ENCODE measurements at places on chromosomes 16 and 17.

- no peak for DNase-seq
Observed at GRCh38 chr16:16101585-16101984, 121.7 kb downstream of the ABCC6 start.

GRCh38 chr16:67993207-67994039 lies 5.9 kb downstream of the DPEP2 start:
- DNase-seq: peak; percentile 47

- peak; percentile 29 for DNase-seq
Observed at GRCh38 chr16:68478526-68479250, 30.4 kb upstream of the SMPD3 start.

GRCh38 chr17:40153603-40154236 lies 13.4 kb downstream of the CASC3 start:
- no peak for DNase-seq

GRCh38 chr17:17050346-17051345 lies 8.4 kb downstream of the MPRIP start:
- DNase-seq: no peak

DNA sequence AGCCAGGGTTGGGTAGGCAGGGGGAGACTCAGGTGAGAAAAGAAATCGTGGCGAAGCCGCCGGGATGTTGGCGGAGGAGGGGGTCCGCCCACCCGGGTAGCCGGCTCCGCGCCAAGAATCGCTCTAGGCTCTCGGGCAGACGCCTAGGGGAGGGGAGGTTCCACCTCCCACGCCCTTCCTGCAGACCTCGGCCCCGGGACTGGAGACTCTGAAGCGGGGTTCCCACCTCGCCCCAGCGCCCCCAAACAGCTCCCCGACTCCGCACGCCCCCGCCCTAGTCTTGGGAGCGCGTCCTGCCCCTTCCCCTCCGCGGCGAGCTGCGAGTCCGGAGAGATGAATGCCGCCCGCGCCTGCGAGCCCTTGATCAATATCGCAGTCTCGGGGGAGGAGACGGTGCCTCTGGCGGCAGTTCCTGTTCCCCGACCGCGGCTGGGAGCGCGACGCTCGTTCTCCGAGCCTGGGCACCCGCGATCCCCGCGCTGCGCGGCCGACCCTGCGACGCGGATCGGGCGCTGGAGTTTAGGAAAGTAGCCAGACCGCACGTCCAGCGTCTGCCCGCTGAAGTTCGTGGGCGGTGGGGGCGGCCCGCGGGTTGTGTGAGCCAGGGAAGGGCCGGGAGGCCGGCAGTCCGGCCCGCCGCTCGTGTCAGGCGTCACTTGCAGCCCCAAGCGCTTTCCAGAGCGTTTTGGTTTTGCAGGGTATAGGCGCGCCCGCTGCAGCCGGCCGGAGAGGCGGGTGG lies 790 bp downstream of the CRHR1 start:
- DNase-seq: no peak

DNA sequence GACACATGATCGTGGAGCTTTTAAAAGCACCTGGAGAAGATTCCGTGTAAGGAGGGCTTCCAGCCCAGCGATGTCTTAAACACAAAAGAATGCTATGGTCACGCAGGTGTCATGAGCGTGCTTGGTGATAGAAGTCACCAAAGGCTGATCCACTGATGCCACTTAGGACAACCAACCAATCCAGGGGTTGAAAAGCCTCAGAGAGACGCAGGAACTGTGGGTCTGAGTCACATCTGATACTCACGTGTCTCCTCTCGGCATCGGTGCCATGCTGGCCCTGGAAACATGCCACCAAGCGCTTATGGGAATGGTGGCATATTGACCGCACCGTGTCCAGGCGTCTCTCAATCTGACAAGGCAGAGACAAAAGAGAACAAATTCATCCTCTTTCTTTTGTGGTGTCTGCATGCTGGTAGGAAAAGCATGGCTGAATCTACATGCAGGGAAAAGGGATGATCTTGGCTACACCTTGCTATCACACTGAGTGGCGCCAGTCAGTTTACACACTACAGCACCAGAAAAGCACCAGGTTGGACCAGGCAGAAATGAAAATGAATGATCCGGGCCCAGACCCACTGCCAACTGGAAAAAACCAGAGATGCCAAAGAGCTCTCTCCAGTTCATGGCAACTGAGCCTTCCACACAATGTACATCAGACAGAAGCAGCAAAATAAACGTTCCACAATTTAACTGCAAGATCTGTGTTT lies 38.0 kb downstream of the ARHGAP17 start:
- DNase-seq: no peak

DNA sequence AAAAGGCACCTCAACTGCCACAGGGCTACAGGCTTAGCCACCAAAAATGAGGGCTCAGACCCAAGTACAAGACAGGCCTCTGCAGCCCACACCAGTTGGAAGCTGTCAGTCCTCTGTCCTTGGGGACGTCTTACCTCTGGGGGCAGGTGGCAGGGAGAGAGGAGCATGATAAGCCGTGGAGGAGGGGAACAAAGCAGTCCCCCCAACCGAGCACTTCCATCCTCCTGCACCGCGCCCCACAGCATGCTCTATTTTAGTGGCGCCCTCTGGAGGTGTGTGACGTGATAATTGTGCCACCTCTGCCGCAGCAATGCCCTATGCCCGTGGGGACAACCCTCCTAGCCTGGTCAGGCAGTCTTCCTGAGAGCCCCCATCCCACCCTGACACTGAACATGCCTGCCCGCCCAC lies 13.6 kb downstream of the G6PC3 start:
- no peak for DNase-seq

DNA sequence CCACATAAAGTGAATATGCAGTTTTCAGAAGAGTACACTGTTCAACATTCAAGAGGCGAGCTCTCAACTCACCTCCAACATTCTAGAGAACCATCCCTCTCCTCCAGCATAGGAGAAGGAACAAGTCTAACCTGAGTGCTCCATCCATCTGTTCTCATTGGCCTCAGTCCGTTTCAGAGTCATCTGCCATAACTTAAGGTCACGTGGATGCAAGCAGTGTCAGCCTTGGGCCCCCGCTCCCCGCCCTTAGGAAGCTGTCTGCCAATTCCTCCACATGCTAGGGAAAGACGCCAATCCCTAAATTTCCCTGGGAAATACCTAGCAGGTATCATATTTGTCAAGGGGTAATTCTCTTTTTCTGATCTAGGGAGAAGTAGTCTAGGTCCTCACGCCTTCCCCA lies 21.4 kb downstream of the MARVELD3 start:
- no peak for DNase-seq

GRCh38 chr17:7356072-7356549 lies 1.2 kb downstream of the TMEM95 start:
- DNase-seq: peak; percentile 72

- DNase-seq: peak; percentile 64
Observed at GRCh38 chr17:31095236-31096105, 694 bp downstream of the NF1 start.

- DNase-seq: no peak
Observed at GRCh38 chr17:39208893-39209292, 8.8 kb downstream of the RPL19 start.

DNA sequence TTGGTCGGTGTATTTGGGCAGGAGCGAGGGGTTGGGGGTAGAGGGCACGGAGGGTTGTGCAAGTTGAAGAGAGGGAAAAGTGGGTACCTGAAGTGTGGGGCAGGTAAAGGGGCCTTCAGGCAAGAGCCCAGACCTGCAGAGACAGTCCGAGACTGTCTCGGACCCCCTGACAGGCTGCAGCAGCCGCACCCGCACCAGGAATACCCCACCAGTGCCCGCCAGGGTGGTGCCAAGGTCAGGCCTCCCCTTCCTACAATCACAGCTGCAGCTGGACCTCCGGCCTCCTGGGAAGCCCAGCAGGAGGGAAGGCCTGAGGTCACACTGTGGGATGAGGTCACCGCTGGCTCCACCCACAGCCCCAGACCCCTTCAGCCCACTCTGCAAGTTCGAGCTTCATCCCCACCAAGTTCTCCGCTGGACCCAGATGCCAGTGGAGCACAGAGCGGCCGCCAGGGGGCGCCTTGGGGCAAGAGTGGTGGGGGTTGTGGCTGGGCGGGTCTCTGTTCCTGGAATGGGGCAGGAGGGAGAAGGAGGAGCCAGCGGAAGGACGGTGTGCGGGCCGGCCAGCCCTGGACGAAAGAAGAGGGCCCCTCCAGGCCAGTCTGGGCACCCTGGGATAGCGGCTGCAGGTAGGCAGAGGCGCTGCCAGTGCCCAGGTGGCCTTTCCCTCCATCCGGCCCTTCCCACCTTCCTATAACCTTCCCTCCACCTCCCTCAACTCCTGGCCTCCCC lies at the start of gene HSD3B7:
TSS of gene HSD3B7 (plus strand) at position 539 of the 732 bp plus-strand sequence. CDS start 452 bp downstream, outside the sequence.
- DNase-seq: peak; percentile 58

DNA sequence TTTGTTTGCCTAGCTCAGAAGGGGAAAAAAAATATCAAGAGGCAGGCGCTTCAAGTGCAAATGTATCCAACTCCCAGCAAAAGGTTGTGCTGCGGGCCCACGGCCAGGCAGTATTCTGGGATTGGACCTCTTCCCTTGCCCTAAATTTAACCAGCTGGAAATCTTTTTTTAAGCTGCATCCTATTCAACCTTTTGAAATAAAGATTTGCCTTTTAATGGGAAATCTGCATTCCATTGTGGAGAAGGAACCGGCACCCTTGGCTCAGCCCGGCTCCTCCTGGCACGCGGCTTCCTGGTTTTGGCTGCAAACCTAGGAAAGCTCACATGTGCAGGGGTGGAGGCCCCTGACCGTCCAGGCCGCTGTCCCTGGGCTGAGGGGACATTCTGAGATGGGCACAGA lies 38.8 kb upstream of the ENPP7 start:
- DNase-seq: peak; percentile 37

- peak; percentile 73 for DNase-seq
Observed at GRCh38 chr16:77171745-77172635, 19.0 kb upstream of the MON1B start.

- DNase-seq: peak; percentile 55
Observed at GRCh38 chr17:44069974-44070454, 521 bp upstream of the G6PC3 start.

DNA sequence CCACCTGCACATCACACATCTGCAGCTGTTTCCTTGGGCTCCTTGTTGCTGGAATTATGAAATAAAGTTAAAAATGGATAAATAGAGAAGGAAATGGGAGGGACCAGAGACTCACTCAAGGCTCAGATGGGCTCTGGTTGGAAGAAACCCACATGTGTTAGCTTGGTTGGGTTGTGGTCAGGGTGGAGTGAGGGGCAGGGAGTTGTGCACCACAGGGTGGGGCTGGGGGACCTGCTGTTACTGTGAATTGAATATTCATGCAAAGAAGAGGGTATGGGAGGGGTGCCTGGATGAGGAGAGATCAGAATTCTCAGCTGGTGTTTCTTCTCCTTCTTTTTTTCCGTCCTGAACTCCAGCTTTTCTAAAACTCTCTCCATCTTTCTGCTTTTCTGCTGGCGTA lies 320.7 kb downstream of the MAP2K4 start:
- no peak for DNase-seq

- no peak for DNase-seq
Observed at GRCh38 chr16:80387318-80387921, 153.4 kb upstream of the DYNLRB2 start.

DNA sequence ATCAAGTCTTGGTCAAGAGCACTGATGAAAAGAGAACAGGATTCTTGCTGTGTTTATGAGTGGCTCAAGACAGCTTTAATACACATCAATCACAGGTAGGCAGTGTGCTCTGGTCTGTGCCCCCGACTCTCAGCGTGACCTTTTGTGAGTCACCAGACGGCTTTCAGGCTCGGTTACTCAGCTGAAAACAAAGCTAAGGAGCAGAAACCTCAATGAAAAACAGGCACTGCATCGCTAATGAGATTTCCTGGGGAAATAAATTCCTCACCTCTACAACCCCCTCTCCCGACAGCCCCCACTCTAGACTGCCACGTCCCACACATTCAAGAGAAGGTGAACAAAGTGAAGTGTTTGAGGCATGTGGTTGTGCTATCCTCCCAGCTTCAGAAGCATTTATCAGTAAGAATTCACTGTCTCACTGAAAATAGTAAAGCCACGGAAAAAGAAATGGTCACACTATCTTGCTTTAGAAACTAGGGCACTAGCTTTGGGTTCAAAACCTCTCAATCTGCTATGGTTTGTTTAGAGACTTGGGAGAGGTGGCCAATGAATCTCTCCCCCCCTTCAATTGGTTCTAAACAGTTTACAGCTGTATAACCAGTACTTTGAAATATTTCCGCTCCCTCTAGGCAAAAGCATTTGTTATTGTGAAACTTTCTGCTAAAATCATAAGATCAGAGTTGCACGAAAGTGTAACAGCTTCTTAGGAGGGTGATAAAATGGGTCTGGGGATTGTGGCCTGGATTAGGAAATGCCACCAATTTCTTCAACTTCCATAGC lies 199.5 kb upstream of the PMFBP1 start:
- no peak for DNase-seq

GRCh38 chr17:31595076-31595475 lies 203.6 kb downstream of the RAB11FIP4 start:
- no peak for DNase-seq

GRCh38 chr17:34499576-34499975 lies 79.8 kb upstream of the TMEM132E start:
- DNase-seq: no peak

- peak; percentile 41 for DNase-seq
Observed at GRCh38 chr16:82639666-82640336, 13.0 kb downstream of the CDH13 start.

DNA sequence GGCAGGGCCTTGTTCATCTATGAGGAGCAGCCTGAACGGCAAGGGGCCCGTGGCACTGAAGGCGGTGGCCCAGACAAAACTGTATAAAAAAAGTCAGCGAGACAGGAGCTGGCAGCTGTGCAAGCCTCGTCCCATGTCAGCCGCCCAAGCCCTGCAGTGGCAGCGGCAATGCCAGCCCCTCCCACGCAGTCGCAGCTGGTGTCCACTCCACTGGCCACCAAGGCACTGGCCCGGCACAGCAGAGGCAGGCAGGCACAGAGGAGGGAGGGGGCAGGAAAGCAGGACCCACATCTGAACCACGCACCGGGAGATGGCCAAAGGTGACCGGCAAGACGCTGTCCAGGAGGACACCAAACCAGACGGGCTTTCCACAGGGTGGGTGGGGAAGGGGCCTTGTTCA lies 15.9 kb upstream of the C16orf95 start:
- DNase-seq: peak; percentile 58

DNA sequence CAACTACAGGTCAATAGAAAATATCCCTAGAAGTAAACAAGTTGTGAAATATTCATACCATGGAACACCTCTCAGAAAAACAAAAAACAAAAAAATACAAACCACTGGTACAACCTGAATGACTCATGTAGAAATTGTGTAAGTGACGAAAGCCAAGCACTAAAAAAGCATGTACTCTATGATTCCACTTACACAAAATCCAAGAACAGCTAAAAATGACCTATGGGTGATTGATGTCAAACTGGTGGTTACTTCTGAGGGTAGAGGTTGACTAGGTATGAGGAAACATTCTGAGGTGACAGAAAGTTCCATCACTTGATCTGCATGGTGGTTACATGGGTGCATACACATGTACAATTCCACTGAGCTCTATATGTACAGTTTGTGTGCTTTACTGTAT lies 31.1 kb downstream of the DHRS7C start:
- no peak for DNase-seq

GRCh38 chr17:4764595-4764994 lies 7.1 kb upstream of the TM4SF5 start:
- peak; percentile 84 for DNase-seq

GRCh38 chr16:63530974-63531373 lies 1494.7 kb upstream of the CDH8 start:
- DNase-seq: no peak

All from pons (tissue), 1 donor.